Hematopoietic multipotent progenitor cell treated with erythropoietin and hydrocortisone succinate and interleukin-3 and kit ligand, for 6 days (in vitro differentiated cells): ENCODE measurements at places on chromosomes 12 and 14.
A peak's percentile ranks its signal among the peaks of the same experiment; 100 is the strongest.

DNA sequence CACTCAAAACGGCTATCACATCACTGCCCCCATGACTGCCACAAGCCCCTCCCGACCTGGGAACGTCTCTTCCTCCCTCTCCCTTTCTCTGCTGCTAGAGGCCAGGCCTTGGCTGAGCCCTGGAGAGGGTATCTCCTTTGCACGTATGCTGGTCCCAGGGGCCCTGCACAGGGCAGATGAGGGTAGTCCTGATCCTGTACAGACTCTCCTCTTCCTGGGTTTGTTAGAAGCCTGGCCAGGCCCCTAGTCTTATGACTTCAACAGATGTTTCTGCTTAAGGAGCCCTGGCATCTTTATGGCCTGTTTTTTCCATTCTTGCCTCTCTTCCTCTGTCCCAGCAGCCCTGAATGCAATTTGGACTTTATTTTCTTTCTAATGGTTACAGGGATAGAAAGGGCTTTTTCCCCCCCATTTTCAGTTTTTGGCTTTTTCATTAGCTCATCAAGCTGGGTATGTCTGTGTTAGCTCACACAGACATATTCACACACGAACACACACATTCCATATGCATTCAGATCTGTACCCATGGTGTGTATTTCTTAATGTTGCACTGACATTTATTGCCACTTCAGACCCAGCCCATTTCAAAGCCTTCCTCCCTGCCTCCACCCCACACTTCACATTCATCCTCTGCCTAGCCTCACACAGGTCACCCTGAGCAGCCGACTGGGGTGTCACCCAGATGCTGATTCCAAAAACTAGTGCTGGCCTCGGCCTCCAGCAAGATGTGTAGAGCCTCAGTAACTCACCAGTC is 203.2 kb downstream of the ZFP36L1 start:
- DNase-seq: no peak

DNA sequence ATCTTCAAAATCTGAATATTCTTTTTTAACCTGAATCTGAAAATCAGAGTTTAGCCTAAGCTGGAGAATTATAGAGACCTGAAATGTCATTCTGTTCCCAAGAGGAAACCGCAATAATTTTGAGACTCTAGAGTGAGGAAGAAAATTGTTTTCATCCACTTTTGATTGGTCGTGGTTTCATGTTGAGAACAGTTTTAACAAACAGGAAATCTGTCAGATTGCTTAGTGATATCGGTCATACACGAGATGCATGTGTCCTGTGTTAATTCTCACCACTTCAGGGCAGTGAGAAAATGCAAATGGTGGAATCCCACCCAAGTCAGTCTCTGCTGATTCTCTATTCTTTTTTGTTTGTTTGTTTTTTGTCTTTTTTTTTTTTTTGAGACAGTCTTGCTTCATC is 1498.5 kb upstream of the TMEM132C start:
- no peak for DNase-seq

DNA sequence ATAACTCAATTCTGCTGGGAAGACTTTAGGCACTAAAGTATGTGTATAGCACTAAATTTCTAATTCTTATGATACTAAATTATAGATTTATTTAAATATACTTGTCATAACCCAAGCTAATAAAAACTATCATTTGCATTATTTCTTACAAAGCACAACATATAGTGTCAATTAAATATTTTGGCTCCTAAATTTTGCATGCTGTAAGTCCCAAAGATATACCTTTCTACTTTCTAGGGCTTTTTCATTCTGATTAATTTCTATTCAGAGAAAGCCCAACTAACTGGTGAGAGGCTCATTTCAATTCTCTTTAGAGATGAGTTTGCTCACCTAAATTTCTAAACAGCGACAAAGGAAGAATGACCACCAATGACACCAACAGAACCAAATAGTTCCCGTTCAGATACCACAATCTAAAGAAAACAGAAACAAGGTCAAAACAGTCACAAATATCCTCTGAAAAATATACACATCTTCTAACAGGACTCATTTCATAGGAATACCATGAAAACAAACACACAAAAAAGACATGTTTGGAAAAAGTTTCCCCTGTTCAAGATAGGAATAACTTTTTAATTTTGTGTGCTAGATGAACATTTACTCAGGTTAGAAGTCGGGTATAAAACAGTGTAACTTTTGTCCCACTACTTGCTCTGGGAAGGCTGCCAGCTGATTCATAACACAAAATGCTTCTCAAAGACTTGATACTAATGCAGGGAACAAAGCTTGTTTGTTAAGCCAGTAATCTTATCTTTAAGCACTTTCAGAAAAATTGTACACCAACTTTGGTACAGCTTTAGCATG is 7.6 kb downstream of the SLC38A2 start:
- peak; percentile 64 for DNase-seq

- no peak for DNase-seq
Observed at GRCh38 chr14:63371033-63371432, 52.3 kb upstream of the GPHB5 start.

DNA sequence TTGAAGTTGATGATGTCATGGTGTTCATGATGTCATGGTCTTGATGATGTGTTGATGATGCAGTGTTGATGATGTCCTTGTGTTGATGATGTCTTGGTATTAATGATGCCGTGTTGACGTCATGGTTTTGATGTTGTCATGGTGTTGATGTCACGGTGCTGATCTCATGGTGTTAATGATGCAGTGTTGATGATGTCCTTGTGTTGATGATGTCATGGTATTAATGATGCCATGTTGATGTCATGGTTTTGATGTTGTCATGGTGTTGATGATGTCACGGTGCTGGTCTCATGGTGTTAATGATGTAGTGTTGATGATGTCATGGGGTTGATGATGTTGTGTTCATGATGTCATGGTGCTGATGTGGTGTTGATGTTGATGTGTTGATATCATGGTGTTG is 48.0 kb upstream of the RIMBP2 start:
- peak; percentile 12 for DNase-seq

DNA sequence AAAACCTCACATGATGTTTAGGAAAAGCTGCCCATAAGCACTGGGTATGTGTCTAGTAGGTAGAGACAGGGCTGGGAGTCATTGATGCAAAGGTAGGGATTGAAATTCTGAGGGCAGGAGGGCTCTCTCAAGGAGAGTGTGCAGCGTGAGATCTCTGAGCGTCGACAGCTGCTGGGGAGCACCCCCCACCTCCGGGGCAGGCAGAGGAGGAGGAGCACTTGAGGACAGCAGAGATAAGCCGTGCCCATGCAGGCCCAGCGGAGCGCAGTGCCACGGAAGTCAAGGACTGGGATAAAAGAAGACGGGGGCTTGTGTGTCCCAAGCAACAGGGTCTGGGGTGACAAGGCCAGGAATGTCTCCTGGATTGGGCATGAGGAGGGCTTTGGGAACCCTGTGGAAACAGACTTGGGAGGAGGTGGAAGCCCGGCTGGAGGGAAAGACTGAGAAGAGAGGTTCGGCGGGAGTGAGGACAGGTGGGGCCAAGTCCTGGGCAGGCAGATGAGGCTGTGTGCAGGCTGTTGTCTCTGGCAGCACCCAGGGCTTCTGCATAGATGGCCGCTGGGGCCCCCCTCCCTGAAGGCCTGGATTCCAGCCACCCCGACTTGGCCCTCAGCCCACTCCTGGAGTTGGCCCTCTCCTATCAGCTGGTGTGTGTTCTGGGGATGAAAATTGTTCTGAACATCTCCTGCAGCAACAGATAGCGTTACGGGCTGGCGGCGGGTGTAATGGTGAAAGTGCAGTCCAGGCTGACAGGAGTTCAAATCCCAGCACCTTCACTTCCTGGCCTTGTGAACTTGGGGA is 1.9 kb downstream of the CACNA2D4 start:
- peak; percentile 92 for DNase-seq

DNA sequence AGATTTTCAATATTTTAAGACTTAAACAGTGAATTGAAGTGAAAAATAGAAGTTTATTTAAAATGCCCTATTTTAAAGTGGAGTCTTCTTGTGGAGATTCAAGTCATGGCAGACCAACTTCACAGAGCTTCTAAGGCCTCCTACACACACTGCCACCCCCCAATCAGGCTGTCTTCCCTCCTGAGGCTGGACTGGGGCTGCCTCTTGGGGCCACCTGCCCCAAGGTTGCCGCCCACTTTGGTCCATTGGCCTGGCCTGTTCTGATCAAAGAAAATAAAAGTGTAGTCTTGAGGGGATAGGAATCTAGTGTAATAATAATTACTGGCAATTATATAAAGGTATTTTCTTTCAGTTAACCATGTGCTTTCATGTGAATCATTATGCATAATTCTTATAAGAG is 1.3 kb downstream of the GOLT1B start:
- peak; percentile 16 for DNase-seq

DNA sequence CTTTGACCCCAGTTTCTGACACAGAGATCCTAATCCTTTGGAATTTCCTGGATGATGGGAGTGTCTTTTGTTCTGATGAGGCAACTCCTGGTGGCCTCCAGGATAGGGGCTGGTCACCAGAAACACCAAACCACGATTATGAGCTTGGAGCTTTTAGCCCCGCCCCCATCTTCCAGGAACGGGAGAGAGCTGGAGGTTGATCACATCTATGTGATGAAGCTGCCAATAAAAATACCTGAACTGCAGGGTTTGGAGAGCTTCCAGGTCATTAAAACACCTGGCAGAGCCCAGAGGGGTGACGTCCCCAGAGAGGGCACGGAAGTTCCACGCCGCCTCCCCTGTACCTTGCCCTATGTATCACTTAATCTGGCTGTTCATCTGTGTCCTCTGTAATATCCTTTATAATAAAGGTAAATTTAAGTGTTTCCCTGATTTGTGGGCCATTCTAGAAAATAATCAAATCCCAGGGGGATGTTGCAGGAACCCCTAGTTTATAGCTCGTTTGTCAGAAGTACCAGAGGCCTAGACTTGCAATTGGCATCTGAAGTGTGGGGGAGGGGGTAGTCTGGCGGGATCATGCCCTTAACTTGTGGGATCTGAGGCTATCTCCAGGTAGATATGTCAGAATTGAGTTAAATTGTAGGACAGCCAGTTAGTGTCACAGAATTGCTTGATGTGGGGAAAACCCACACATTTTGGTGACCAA is 21.2 kb downstream of the APPL2 start:
- no peak for DNase-seq

- DNase-seq: no peak
Observed at GRCh38 chr14:85439696-85440328, 90.1 kb upstream of the FLRT2 start.

DNA sequence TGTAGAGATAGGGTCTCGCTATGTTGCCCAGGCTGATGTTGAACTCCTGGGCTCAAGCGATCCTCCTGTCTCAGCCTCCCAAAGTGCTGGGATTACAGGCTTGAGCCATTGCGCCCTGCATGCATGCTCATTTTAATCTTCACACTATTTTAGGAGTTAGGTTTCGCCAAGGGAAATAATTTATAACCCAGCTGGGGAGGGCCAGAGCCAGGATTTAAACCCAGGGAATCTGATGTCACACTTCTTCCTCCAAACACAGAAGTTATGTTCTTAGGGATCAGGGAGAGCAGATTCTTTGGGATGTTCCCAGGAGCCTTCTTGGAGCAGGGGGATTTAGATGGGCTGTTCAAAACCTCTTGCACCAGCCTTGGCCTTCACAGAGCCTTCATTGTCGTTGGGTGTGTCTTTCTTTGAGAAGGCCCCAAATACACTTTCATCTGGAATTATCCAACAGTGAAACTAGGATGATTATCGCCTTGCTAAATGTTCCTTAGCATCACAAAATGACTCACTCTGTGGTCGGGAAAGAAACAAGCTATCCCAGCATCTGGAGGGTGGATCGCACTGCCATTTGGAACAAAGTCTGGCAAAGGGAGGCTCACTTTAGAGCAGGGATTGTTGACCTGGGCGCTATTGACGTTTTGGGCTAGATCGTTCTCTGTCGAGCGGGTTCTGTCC is 8.2 kb upstream of the PPP1CC start:
- no peak for DNase-seq

DNA sequence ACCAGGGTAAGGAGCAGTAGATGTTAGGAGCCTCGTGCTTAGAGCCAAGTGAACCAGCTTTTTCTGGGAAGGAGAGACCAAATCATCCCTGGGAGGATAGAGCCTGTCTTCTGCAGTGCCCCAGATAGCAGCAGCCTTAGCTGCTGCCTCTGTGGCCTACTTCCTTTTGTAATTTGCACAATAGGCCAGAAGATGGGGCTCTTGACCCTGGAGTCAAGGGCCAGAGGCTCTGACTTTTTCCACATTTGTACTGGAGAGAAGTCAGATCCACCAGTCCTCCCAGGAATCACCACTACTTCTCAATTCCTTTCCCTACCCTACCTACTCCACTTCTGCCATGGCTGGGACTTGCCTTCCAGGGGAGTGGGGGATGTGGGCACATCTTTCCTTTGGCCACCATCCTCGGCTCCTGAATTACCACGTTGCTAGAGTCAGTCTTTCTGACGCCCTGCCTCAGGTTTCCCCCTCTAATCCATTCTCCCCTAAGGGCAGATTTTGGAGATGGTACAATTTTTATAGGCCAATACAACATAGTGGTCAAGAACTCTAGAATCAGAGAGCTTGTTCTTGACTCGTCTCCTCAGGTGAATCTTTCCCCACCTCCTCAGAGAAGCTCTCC is 3.3 kb upstream of the SLC4A8 start:
- DNase-seq: peak; percentile 84
